ENCODE measurements at places on chromosomes 2 and 18.

DNA sequence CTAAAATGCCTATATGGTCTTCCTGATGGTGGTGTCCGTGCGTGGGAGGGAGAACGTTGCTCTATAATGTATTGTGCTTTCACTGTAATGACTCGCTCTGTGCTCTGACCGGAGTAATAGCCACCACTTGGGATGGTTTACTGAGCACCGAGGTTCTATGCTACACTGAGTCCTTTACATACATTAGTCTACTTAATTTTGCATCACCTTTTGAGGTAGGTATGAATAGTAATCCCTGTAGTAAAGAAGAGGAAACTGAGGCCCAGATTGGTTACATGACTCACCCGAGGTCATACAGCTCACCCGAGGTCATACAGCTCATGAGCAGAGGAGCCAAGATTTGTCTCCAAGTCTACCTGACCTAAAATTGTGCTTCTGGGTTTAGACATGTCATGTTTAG, 79.5 kb downstream of the ARMC9 start:
- DNase-seq, result no peak

DNA sequence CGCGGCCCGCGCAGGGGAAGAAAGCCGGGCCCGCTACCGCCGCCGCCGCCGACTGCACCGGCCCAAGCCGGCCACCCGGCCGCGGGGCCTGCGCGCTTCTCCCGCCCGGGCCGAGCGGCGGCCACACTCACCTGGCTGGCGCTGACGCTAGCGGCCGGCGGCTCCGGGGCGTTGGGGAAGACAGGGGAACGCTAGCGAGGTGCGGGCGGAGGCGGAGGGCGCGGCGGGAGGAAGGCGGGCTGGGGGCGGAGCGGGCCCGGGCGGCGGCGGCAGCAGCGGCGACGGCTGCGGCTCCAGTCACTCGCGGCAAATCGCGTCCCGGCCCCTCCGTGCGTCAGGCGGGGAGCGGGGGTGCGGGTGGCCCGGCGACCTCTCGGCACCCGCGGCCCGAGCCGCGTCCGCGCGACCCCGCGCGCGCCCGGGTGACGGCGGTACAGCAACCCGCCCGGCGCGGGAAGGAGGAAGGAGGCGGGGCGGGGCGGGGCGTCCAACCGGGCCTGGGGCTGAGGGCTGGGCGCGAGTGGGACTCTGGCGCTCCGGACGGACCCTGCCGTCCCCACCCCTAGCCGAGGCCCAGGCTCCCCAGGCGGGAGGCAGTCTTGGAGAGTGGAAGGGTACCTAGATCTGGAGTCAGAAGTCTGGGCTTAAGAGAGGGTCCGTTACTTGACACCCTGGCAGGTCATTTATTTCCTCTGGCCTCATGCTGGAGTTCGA, at the start of gene SESTD1:
SESTD1 (minus strand) TSS at position 465 of the 714 bp plus-strand sequence. CDS start 72,991 bp downstream, outside the sequence.
- peak; percentile 61 for DNase-seq

DNA sequence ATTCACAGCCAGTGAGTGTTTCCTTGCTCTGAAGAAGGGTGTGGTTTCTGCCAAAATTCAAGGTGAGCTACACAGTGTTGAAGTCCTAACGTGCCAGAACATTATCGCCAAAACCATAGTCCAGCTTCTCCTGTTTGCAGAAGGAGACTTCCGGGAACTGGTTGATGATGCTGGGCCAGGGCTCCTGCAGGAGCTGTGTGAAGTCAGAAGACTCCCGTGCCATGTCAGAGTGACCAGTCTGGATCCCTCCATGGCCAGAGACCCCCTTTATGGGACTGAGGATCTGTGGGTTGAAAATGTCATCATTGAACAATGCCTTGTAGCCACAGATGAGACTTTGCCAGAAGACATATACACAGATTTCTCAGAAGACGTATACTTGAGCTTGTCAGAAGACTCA, 96.0 kb upstream of the RAB12 start:
- DNase-seq, result no peak

DNA sequence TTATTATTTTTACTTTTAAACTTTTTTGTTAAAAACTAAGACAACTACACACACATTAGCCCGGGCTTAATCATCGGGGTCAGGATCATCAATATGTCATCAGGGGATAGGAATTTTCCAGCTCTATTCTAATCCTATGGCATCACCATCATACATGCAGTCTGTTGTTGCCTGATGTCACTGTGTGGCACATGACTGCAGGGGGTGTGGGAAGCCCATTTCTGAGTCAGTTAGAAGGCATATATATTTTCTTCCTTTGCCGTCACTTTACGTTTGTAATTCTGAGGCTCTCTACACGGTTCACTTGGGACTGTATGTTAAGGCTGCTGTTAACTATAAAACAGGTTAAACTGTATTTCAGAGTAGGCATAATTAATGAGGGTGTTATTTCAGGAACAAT, 144.4 kb upstream of the ITGA6 start:
- DNase-seq, result no peak

GRCh38 chr2:155836439-155836838, 496.1 kb downstream of the NR4A2 start:
- DNase-seq, result no peak

DNA sequence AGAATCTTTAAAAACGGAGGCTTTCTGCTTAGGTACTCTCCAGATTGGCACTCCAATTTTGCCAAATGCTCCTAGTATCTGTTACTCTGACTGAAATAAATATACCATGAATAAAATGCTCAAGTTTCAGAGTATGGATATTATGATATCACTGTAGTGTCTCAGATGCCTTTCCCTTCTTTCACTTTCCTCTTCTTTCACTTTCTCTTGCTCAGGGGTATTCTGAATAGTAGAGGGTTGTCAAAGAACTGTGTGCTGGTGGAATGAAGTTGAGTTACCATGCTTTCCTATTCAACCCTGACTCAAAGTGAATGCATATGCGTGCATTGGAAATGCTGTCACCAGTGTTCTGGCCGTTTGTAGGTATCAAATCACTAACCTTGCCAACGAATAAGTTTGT, 1015.2 kb upstream of the FANCL start:
- DNase-seq, result no peak

GRCh38 chr2:238231251-238231793, 8.5 kb downstream of the HES6 start:
- DNase-seq, result peak; percentile 80

DNA sequence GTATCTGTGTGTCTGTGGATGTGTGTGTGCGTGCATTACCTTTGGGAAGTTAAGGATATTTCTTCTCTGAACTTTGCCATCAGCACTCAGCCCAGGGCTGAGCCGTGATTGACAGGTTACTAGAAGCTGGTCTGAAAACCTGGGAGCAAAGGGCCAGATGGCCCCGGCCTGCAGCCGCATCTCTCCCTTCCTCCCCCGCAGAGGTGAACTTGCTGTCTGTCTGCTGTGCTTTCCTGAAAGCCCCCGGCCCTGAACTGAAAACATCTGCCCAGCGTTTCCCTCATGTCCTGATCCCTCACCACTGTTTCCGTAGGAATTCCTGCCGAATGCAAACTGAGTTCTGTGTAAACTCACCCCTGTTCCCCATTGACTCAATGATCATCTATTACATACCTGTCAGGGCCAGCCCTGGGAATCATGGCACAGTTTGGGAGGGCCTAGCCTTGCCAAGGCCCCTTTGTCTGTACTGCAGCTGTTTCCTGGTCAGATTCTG, 45.8 kb downstream of the MYCN start:
- DNase-seq, result no peak

DNA sequence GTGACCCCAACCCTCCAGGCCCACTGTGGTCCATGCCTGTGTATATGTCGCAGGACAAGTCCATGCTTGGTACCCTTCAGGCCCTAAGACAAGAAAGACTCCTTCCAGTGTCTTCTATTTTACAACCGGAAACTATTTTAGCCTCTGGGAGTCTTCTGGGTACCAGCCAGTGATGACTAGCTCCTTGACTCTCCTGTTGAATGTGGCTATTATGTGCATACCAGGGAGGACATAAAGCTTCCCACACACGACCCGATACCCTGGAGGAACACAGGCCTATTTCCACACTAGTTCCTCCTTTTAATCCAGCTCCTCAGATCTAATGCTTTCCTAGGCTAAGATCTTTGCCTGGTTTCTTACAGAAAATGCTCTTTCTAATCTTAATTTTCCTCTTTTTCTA, 178.1 kb downstream of the NCKAP5 start:
- no peak for DNase-seq

GRCh38 chr2:222451224-222451674, 26.9 kb downstream of the SGPP2 start:
- no peak for DNase-seq

DNA sequence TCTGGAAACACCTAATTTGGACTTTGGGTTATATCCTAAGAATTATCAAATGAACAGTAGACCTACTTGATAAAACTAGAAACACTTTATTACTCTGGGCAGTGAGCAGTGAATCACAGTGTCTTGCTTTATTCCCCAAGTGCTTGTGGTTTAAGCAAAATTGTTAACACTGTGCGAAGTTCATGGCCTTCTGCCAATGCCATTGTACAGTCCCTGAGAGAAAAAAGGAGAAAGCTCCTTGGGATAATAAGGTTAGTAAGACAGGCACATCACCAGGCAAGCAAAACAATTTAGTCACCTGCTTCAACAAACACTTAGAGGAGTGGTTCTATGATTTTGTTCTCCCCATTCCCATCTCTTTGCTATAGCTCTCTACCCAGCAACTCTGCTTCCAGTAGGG, 39.8 kb downstream of the ADCYAP1 start:
- DNase-seq, result no peak

DNA sequence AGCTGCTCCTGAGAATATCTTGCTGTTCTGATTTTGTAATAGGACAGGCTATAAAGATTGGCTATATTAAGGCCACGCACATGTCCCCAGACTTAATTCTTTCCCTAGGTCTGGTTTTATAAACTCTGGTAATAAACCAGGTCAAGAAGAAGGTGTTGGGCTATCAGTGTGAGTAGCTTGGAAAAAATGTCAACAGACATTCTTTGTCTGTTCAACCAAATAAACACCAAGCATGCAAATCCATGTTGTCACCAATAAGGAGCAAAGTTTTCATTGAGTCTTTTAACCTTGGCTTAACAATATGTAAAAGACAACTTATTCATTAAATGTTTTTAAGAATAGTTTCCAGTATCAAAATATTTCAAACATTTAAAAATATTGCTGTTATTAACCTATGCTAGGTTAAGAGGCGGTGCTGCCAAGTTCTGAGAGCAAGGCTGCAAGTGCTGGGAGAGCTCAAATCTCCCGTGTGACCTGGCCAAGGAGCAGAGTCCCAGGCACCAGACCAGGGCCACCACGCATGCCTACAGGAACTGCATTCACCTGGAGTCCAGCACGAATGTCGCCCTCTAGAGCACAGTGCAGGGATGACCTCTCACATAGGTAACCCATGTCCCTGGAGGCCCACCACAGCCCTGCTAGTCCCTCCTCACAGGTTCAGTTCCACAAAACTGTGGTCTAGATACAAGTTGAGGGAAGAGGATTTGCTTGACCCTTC, 120.5 kb upstream of the POU3F3 start:
- peak; percentile 5 for DNase-seq

GRCh38 chr2:109629867-109630266, 15.7 kb downstream of the SOWAHC start:
- no peak for DNase-seq
